Left kidney (tissue), 8 donors: ENCODE measurements at places on chromosomes 1 and 21.

GRCh38 chr1:9084906-9085305 lies 15.5 kb upstream of the SLC2A5 start:
- no peak for DNase-seq

GRCh38 chr21:37866027-37866426 lies 50.2 kb downstream of the KCNJ6 start:
- no peak for DNase-seq

- DNase-seq, result no peak
Measured at GRCh38 chr1:213983493-213984386, 4.0 kb upstream of the PROX1 start.

DNA sequence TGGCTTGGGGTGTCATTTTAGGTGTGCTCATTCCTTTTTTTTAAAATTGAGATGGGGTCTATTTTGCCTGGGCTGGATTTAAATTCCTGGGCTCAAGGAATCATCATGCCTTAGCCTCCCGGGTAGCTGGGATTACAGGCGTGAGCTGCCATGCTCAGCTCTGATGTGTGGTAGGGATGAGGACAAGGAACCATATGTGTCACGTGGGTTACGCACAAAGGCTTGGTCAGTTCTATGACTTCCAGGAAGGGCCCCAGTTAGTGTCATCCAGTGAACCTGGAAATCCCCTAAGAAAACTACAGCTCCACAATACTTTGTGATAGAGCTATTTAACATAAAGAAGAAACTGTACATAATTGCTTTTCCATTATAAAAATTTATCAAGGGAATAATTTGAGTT lies 6.7 kb upstream of the METTL25B start:
- DNase-seq, result no peak

GRCh38 chr1:90881034-90881433 lies 140.8 kb downstream of the ZNF644 start:
- DNase-seq, result no peak

DNA sequence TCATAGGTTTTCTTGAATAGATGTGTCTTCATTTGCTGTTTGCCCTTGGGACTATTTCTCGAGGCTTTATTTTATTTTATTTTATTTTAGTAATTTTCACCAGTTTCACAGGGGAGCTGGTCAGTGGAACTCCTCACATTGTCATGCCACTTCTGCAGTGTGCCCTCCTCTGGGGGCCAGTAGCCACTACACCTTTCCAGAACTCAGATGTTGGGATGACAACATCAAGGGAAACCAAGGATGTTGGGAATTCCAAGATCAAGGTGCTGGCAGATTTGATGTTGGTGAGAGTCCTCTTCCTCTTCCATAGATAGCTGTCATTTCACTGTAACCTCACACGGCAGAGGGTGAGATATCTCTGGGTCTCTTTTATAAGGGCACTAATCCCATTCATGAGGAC lies 35.5 kb downstream of the SLC26A9 start:
- DNase-seq, result no peak

DNA sequence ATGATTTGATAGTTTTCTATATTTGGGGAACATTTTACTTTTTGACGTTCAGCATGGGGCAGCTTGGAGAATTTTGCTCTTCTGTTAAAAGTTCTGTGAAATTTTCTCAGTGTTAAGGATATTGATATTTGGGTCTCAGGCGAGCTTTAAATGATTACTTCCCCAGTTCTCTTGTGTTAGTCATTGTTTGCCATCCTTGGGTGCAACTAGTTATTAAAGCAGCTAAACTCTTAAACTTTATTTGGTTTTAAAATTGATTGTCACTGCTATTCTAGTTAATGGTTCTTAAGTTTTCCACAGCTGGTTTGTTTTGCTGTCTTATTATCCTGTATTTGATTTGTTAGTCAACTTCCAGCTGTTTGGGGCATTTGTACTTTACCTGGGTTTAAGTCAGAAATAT lies 9.0 kb downstream of the COG2 start:
- no peak for DNase-seq

- no peak for DNase-seq
Measured at GRCh38 chr1:5933050-5933449, 59.2 kb downstream of the NPHP4 start.

GRCh38 chr21:42523941-42524340 lies 10.3 kb downstream of the SLC37A1 start:
- DNase-seq, result no peak

GRCh38 chr1:23617084-23617521 lies 57.8 kb upstream of the ID3 start:
- no peak for DNase-seq

GRCh38 chr1:117565745-117566455 lies 39.9 kb upstream of the TENT5C start:
- no peak for DNase-seq

GRCh38 chr1:184634296-184634695 lies 120.4 kb downstream of the EDEM3 start:
- DNase-seq, result no peak

DNA sequence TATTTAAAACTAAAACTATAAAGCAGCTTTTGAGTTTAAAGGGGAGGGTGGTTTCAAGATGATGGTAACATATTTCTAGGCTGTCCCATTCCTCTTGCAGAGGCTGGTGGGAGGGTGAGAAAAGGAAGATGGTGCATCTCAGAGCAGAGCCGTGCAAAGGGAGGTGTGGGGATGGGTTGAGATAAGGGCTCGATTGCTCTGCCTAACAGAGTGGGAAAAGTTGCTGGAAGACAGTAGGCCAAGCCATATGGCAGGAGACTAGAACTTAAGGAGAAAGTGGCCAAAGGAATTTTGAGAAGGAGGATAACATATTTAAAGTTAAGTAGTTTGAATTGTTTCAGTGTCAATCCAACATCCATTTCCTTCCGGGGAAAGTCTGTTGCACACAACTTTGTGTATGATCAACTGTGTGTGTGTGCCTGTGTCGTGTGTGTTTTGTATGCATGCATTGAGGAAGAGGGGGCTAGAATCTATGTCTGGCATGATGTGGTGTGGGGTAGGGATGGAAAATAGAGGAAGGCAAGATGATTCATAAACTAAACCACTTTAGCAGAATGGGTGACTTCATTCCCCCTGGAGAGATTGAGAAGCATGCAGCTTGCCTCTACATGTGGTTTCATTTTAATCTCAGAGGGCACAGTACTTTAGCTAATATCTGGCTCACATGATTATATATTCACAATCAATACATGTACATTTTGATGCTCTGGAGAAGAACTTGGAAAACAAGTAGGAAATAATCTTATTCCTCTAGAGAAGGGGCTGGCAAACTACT lies 145.0 kb upstream of the DNAH14 start:
- DNase-seq, result no peak

DNA sequence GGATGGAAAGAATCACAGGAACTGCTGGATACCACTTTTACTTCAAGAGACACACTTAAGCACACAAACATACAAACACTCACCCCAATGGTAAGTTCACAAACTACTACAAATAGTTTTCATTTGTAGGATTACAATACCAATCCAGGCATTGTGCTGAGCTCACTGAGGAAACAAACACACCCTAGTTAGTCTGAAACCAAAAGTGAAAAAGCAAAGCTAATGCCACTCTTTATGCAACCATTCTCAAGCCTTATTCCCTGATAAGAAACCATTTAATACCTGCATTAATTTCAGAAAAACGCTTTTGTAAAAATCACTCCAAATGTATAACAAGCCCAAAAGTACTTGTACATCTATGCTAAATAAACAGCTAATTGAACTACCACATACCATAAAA lies 38.3 kb downstream of the RNF115 start:
- no peak for DNase-seq

DNA sequence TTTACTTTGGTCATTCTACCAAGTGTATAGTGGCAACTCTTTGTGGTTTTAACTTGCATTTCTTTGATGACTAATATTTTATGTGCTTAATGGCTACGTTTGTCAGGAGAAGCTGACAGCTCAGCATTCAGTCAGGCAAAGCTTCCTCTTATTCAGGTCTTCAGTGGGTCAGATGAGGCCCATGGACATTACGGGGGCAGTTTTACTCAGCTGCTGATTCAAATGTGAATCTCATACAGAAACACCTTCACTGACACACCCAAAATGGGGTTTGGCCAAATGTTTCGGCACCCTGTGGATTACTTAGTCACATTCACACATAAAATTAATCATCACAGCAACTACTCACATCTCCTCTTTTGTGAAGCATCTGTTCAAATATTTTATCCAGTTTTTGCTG lies 104.9 kb upstream of the PLD5 start:
- no peak for DNase-seq

DNA sequence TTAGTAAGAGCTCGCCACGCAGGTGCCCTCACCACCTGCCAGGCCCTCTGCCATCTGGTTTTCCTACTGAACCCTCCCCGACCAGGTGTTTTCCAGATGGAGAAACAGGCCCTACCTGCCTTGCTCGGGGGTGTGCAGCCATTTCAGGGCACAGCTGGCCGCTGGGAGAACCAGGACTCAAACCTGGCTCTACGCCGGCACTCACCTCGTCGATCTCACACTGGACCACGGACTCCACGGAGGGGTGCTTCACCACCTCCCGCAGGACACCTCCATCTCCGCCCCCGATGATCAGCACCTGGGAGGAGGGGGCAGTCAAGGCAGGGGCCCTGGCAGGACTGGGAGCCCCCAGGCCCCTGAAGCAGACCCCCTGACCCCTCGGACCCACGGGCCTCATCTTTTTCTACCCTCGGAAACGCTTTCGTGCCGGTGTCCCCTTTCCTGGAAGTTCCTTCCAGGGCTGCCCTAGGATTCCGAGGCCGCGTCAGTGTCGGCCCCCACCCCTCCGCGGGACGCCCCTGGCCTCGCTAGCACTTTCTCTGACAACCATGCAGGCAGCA lies 1.1 kb downstream of the SRM start:
- DNase-seq, result no peak

GRCh38 chr1:99268021-99268420 lies 3.7 kb downstream of the PLPPR4 start:
- DNase-seq, result no peak

GRCh38 chr1:69993810-69994209 lies 211.6 kb downstream of the LRRC40 start:
- DNase-seq, result peak; percentile 17

DNA sequence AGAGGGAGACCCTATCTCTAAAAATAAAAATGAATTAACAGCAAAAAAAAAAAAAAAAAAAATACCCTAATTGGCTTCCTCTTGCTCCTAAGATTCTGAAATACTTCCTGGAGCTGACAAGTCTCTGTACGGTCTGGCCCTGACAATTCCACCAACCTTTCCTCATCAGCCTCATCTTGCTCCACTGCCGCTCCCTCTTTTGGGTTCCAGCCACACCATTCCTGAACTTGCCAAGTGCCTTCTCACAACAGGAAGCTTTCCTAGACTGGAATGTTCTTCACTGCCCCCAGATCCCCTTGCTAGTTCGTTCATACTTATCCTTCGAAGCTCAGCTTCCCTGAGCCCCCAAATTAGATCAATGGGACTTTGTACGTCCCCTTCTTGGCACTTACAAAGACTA lies 37.0 kb downstream of the AKNAD1 start:
- DNase-seq, result no peak

GRCh38 chr1:83692524-83693381 lies 306.2 kb downstream of the TTLL7 start:
- DNase-seq, result peak; percentile 31

DNA sequence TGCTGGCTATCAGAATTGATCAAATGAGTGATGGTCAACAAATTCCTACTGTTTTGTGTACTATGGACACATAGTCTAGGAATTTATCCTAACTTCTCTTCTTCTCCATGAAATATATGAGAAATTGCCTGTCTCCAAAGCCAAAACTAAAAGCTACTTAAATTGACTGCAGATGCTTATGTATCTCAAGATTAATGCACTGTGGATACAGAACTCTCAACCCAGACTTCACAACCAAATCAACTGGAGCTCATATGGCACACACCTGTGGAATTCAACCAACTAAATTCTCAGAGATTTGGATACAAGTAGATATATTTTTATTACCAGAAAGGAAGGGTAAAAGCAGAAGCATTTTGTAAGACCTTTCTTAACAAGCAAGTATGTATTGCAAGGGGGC lies 566.1 kb downstream of the LTN1 start:
- DNase-seq, result no peak

GRCh38 chr1:8456308-8456912 lies 138.5 kb downstream of the SLC45A1 start:
- DNase-seq, result no peak

GRCh38 chr1:2352897-2353550 lies 38.3 kb downstream of the MORN1 start:
- no peak for DNase-seq

DNA sequence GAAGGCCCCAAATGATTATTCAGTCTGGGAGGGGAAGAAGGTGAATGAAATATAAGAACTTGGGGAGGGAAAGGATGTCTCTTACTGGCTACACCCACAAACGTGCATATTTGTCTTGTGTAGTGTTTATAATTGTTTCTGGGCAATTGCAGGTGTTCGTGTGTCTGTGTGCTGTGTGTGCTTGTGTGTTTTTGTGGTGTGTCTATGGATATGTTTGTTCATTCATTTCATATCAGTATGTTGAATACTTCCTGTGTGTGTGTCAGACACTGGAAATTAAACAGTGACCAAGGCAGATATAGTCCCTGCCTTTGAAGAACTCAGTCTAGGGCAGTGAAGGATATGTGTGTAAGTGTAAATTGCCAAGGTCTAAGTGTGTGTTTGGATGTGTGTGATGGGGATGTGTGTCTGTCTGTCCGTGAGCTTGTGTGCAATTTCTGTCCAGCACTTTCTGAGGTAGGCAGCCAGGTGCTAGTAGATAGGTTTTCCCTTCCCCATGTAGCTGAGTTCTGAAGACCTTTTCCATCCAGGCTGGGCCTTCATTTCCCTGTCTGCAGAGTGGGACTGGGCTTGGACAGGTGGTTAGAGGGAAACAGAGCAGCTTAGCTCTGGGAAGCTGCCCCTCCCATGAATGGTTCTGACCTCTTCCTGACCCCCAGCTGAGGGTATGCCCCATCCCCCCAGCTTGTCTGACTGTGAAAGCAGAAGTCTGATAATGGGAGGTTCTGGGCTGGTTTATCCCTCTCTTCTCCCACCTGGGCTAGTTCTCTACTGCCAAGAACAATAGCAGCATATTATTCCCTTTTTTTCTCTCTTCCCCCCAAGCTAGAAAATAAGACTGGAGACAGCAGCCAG lies 3.8 kb downstream of the AGO1 start:
- no peak for DNase-seq

GRCh38 chr1:63774617-63775417 lies 1.0 kb downstream of the ROR1 start:
- peak; percentile 55 for DNase-seq

GRCh38 chr1:1062348-1063163 lies 11.6 kb downstream of the RNF223 start:
- DNase-seq, result no peak

- no peak for DNase-seq
Measured at GRCh38 chr1:62271948-62272728, 47.1 kb downstream of the KANK4 start.
